Stimulated activated CD4-positive, alpha-beta T cell treated with anti-CD3 and anti-CD28 coated beads, Interleukin-4, amount 100 ng/mL, for 24 hours (primary cell): ENCODE measurements at places on chromosomes 16 and 17.

DNA sequence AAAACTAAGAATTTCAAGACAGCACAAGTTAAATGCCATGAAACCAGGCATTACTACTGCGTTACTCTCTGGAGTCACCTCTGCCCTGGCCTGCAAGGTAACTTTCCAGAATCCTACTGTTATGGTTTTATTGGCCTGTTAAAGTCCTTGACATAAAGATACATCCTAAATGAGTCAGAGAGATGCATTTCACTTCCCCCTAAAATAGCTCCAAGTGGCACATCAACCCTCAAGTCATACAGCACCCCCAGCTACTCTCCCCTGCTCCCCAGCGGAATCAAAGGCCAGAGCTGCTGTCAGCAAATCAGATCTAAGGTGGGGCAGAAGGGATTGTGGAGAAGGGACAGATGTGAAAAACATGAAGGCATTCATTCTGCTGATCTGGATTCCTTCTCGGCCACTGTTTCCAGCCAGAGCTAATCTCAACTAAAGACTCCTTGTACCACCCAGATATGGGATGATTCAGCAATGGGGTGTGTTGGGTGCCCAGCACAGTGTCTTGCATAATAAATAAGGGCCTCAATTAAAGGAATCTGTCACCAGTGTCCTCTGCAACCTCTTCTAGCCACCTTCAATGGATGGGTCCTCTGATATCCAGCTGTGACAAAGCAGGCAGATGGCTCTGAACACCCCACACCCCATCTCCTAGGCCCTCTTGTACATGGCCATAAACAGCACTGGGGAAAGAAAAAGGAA lies 8.5 kb upstream of the CCL1 start:
- no peak for DNase-seq

- no peak for DNase-seq
Observed at GRCh38 chr16:11194913-11195312, 61.1 kb downstream of the SOCS1 start.

GRCh38 chr17:69245617-69246016 lies 17.0 kb upstream of the ABCA10 start:
- no peak for DNase-seq

- no peak for DNase-seq
Observed at GRCh38 chr17:36743130-36743529, 141.7 kb downstream of the MRM1 start.

- no peak for DNase-seq
Observed at GRCh38 chr17:41896726-41897125, 22.0 kb downstream of the ACLY start.

GRCh38 chr17:82384051-82384729 lies 12.6 kb downstream of the UTS2R start:
- DNase-seq: no peak

DNA sequence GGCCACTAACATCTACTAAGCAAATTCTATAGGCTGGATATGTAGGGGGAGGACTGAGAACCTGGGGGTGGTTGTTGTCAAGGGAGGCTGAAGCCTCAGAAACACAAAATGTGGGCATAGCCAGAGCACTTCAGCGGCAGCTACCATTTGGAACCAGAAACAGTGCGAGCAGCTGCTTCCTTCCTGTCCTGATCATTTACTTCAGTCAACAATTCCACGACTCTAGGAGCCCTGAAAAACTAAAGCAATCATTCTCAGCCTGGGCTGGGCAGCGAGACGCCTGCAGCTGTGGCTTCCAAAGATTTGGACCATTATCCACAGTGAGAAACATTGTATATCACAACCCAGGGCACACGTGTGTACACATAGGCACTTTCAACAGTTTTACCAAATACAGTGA lies 93.9 kb upstream of the WSCD1 start:
- DNase-seq: no peak

- no peak for DNase-seq
Observed at GRCh38 chr17:49000943-49001342, 3.8 kb downstream of the IGF2BP1 start.

DNA sequence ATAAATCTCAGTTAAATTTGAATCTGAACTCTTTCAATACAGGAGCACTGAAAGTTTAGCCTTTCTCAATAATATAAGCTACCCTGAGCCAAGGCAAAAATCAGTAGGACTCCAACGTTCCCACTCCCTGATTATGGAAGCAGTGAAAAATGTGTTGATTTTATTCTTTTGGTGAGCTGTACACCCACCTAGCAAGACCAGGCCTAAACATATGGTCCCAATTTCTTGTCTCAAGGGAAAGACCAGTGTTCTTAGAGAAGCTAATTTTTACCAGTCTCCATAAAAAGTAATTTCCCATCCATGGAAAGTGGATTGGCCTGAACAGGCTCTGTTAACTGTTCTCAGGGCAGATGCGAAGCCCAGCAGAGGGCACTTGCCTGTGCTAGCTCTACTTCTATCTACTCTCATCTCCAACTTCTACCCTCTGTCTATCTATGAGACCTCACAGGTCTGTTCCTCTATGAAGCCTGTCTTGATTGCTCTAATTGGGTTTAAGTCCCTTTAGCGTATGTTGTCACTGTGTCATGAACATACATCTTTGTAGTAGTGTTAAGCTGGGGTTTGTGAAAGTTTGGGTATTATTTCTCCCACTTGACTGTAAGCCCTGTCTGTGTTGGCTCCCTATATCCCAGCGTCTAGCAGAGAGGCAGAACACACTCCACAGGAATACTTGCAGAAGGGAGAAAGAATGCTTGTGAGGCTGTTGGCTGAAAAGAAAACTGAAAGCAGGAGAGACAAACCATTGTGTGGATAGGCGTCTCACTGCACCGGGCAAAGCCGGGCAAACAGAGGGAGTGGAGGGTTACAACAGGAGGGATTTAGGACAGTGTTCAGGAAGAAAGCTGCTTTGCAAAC lies 167.1 kb upstream of the MAF start:
- DNase-seq: no peak

- peak; percentile 1 for DNase-seq
Observed at GRCh38 chr17:77735081-77735565, 223.4 kb upstream of the TNRC6C start.

GRCh38 chr17:62884781-62885180 lies 76.7 kb upstream of the MARCHF10 start:
- no peak for DNase-seq

- DNase-seq: no peak
Observed at GRCh38 chr17:42005166-42005565, 12.1 kb downstream of the DNAJC7 start.

DNA sequence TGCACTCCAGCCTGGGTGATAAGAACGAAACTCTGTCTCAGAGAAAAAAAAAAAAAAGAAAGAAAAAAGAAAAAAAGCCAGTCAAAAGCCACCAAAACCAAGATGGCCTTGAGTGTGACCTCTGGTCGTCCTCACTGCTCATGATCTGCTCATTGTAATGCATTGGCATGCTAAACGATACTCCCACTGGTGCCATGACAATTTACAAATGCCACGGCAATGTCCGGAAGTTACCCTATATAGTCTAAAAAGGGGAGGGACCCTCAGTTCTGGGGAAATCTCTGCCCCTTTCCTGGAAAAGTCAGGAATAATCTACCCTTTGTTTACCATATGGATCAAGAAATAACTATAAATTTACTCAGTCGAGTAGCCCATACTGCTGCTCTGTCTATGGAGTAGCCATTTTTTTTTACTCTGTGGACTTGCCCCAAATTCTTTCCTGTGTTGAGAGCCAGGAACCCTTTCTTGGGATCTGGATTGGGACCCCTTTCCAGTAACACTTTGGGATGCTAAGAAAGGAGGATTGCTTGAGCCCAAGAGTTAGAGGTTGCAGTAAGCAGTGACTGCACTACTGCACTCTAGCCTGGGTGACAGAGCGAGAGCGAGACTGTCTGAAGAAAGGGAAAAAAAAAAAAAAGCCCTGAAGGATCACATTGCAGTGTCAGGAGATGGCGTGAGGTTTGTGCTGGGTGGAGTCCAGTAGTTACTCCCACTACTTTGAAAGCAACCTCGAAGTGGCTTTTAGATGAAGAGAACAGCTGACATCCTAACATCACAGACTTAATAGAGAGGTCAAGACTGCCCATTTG lies 3.7 kb upstream of the TMEM231 start:
- DNase-seq: no peak

DNA sequence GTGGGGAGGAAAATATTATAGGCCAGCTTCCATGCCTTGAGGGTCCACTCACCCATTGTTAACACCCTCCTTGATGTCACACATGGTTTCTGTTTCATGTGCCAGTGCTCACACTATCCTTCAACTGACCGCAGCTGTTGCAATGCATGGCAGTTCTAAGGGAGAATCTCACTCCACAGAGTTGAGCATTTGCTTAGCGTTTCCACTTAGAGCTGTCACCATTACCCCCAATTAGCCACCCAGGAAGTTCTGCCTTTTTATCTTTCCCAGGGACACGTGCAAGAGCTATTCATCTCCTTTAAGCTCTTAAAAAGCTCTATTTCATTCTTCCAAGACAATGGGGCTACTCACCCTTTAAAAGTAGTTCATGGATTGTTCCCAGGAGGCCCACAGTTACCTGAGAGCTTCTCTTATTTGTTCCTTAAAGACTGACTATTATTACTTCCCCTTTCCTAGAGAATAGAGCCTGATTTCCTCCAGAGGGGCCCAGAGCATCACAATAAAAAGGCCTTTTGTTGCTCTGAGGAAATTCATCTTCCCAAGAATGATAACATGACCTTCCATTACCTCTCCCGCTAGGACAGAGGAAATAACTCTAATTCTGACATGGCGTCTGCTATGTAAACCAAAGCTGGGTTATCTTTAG lies 126.8 kb downstream of the CACNG3 start:
- no peak for DNase-seq

DNA sequence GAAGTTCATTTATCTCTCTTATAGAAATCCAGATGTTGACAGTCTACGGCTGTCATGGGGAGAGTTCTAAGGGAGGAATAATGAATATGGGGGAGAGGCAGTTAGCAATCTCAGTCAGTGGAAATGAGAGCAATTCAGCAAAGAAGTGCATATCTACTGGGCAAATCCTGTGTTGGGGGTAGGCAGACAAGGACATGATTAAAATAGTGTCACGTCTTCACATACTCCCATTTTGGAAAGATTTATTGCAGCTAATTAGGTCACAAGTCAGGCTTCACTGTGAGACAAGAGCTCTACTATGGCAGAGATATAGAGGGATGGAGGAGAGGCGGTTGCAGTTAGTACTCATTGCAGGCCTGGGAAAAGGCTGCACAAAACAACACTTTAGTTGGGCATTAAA lies 29.8 kb downstream of the LRRC36 start:
- no peak for DNase-seq

DNA sequence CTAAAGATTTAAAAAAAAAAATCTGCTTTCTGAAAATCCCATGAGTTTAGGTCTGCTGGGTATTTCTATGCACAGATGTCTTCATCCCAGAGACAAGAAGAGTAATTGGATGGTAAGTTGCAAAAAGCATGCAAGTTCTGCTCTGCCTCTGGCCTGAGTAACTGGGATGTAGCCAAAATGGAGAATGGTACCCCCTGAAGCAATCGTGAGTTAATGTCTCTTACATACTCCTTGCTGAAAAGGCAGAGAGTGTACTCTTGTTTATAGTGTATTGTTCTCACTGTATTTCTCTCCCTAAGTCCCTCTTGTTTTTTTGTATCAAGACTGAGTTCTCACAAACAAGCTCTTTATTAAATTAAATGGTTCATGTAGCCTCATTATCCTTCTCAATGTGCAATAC lies 259.0 kb downstream of the IRX3 start:
- DNase-seq: no peak

DNA sequence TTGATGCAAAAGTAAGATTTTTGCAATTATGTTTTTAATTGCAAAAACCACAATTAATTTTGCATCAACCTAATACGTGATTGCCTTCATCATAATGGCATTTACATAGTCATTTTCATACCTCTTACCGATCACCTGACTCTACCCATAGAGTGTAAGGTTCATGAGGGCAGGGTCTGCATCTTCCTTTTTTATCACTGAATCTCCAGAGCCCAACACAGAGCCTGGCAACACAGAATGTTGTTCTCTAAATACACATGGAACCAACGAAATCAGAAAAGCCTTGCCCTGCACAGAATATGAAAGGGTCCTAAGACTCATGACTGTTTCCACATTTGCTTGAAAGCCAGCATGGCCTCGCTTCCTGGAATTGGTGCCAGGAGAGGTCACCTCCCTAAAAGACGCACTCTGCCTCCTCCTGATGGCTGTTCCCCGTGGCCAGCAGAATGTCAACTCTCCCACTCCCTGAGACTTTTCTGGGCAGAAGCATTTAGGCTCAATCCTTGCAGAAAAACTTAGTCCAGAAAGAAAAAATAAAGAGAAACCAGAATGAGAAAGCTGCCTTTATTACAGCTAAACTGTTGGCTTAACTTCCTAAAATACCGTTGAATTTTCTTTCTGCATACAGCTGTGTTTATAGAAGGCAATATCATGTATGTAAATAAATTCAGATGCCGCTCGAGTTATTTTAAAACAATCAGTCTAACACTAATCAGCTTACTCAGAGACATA lies 327.8 kb upstream of the MAF start:
- no peak for DNase-seq

DNA sequence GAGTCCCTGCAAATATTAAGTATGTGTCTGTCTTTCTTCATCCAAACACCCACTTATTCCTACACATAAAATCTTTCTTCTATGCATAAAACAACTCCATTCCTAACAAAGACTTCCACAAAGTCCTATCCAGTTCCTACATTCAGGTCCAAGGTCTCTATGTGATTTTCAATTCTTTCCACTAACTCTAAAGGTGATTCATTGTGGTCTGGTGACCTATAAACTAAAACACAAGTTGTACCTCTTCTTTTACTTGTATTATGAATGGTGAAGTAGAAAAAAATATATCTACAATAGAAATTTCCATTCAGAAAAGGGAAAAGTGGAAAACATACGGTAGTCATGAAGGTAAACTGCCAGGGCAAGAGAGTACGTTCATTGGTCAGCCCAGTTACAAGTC lies 56.6 kb downstream of the USP32 start:
- no peak for DNase-seq

- DNase-seq: peak; percentile 11
Observed at GRCh38 chr17:17783825-17784656, 52.7 kb downstream of the SREBF1 start.

DNA sequence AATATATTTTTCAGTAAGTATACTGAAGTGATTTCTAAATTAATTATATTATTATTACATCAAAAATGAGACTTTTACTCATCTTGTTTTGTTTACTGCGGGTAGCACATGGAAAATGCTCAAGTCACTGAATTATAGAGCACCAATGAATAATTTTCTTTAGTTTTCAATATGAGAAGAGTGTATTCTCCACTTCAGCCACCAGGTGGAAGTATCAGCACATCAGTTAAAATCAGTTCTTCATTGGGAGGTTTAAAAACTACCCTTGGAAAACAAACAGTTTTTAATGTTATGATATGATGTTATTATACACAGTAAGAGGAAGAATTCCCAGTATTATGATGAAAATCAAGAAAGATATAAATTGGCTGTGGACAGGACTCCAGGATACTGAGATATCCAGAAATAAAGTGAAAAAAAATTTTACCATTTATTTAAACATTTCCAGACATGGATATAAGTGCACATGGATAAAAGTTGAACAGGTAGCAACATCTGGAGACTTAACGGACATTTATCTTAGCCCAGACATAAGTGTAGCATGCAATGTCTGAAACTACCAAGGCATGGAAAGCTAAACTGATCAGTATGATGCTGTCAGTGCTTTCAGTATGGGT lies 467.3 kb downstream of the KCNJ2 start:
- no peak for DNase-seq

GRCh38 chr16:78310990-78311561 lies 211.6 kb downstream of the WWOX start:
- DNase-seq: no peak

- DNase-seq: peak; percentile 80
Observed at GRCh38 chr16:79628501-79628975, 28.0 kb upstream of the MAF start.

GRCh38 chr17:61420745-61421398 lies 21.2 kb downstream of the TBX2 start:
- DNase-seq: no peak

GRCh38 chr17:61863801-61864126 lies 436 bp upstream of the BRIP1 start:
- no peak for DNase-seq
